HFFc6 (cell line): ENCODE measurements at places on chromosomes 4 and X.
A peak's percentile ranks its signal among the peaks of the same experiment; 100 is the strongest.

- no peak for DNase-seq
These were observed 125.4 kb downstream of the ATXN3L start for GRCh38 chrX:13194291-13195103.

GRCh38 chrX:23008431-23009099, 8.8 kb downstream of the DDX53 start:
- peak; percentile 40 for DNase-seq

GRCh38 chrX:25028726-25029125, 13.0 kb upstream of the ARX start:
- peak; percentile 32 for DNase-seq

DNA sequence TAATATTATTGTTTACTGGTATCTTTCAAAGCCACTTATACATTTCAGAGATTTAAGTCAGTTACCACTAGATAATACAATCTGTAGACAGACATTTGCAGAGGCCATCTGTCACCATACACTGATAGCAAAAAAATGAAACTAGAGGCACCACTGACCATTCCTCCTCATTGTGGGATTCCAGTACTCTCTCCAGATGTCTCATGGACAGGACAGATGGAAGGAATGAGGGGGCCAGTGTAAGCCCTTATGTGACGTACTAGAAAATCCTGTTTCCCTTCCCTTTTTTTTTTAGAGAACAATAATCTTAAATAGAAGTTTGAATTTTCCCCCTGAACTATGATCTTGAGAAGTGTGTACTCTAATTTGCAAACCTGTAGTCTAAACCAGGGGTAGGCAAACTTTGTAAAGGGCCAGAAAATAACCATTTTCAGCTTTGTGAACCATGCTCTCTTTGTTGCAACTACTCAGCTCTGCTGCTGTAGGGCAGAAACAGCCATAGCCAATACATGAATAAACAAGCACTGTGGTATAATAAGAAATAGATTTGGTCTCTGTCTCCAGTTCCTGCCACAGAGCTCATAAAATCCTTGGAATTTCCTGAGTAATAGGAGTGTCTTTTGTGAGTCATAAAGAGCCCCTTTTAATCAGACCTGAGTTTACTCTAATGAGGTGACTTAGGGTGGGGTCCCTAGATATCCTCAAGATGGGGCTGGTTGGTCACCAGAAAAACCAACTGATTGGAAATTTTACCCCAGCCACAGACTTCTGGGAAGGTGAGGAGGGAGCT, 90.4 kb downstream of the MOSPD2 start:
- DNase-seq = peak; percentile 70

- no peak for DNase-seq
These were observed at the start of gene RNF175 for GRCh38 chr4:153759407-153760316. TSS of gene RNF175 (minus strand) at chr4:153760024. CDS start at chr4:153759862, 162 bp downstream.

GRCh38 chrX:12919051-12919450, 12.6 kb downstream of the TLR8 start:
- DNase-seq = no peak

DNA sequence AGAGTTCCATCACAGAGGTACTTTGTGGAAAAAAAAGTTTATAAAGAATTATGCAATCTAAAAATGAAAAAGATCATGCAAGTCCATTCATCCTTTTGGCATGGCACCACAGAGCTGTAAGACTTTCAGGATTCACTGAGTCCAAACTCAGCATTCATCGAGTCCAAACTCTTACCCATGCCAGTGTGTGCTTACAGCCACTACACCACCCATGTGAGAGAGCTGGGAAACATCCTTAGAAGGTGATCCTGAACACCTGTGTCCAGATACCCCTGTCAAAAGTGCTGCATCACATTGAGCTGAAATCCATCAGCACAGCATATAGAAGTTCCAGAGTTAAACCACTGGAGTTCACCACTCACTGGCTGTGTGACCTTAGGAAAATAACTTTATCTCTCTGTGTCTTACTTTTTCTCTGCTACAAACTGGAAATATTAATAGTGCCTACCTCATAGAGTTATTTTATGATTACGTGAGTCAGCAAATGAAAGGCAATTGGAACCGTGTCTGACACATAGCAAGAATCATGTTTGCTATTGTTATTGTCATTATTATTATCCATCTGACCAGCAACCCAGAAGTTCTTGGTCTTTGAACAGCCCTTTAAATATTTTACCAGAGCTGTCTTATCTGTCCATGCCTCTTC, 115.0 kb upstream of the FTHL17 start:
- DNase-seq = no peak

DNA sequence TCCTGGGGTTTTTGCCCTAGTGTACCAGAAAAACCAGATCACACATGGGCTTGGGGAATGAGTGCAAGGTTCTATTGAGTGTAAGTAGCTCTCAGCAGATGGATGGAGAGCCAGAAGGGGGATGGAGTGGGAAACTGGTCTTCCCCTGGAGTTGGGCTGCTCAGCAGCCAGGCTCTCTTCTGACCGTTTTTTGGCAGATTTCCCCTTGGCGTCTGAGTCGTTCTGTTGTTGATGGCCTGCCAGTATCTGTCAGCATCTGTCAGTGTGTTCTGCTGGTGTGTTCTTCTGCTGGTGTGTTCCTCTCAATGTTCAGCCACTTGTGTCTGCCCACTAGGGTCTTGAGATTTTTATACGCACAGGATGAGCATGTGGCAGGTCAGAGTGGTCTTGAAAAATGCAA, 633.9 kb upstream of the CPEB2 start:
- DNase-seq = no peak

DNA sequence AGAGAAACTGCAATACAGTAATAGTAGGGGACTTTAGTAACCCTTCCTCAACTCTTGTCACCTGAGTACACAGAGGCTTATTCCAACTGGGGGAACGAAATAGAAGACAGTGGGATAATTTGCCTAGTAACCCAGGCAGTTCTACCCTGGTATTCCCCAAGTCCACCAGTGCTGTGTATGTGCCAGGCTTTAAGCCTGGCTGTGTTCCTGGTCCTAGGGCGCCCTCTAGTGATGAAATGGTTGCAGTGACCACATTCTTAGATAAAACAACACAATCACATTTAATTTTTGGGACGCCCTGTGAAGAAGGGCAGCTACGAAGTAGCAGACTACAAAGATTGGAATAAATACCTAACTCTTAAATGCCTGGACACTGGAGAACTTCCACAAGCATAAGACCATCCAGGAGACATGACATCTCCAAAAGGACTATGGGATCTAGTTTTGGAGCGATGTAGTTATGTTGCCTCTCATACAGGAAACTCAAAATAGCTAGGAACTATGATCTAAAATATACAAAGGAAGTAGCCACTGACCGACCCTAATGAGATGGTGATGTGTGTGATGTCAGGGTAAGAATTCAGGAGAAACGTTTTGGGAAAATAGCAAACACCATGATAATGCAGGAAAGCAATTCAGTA, 288.5 kb upstream of the ZCCHC13 start:
- peak; percentile 38 for DNase-seq

DNA sequence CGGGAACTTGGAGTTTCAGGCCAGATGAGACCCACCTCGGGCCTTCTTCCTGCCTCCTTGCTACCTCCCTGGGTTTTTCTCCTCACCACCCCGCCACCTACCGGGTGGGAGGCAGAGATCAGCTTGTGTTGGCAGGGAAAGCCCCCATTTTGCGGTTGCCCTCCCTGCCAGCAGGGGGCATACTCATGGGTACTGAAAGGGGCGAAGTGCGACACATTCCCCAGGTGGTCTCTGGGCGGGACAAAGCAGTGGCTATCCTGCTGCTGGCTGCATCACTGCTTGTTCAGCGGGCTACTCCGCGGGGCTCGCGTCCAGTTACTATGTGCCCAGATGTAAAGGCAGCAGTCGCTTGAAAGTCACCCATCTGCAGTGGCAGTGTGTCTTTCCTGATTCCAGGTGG, 330.3 kb downstream of the PDHA2 start:
- no peak for DNase-seq

DNA sequence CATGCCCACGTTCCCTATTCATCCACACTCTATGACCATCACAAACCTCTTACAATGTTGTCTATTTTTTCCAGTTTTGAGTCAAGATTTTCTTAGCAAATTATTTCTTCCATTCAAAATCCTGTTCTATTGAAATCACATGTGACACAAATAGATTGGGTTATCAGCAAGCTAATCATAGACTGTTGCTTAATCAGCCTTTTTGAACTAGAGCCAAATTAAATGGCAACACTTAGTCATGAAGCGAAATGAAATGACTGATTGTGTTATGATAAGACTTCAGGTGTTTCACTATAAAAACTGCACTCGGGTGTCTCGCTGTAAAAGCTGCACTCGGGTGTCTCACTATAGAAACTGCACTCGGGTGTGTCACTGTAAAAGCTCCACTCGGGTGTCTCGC, 890.0 kb upstream of the FRG1 start:
- no peak for DNase-seq

- no peak for DNase-seq
These were observed 261.2 kb downstream of the TLL1 start for GRCh38 chr4:166134285-166134684.

- no peak for DNase-seq
These were observed 13.3 kb upstream of the DUSP9 start for GRCh38 chrX:153633607-153634180.
